Stimulated activated CD8-positive, alpha-beta memory T cell treated with anti-CD3 and anti-CD28 coated beads, Interleukin-15, amount 100 ng/mL, for 24 hours (primary cell): ENCODE measurements at places on chromosomes 4 and X.

DNA sequence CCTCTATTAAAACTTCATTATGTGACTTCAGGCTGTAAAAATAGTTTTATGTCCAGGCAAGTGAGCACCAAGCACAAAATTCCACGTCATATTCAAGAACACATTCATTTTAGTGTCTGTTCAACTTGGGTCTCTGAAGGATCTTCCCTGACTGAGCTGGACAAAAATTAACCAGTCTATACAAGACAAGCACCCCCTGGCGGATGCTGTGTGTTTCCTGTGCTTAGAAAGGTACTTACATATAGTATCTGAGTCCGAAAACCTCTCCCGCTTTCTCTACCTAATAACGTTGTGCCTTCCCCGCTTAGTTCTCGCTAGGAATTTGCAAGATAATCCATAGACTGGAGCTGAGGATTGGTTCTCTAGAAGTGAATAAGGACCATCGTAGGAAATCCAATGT lies 2214.5 kb upstream of the TENM3 start:
- DNase-seq, result no peak

GRCh38 chr4:73127839-73128453 lies 58.4 kb upstream of the COX18 start:
- DNase-seq, result no peak

- DNase-seq, result no peak
Observed at GRCh38 chr4:4344915-4345527, 41.9 kb upstream of the NSG1 start.

GRCh38 chr4:94877973-94878372 lies 120.2 kb downstream of the BMPR1B start:
- no peak for DNase-seq

GRCh38 chr4:88672987-88673386 lies 24.6 kb downstream of the NAP1L5 start:
- DNase-seq, result no peak

- DNase-seq, result no peak
Observed at GRCh38 chrX:49988143-49988542, 65.7 kb downstream of the CLCN5 start.

GRCh38 chr4:103429283-103429682 lies 231.1 kb upstream of the CENPE start:
- DNase-seq, result no peak
